ENCODE measurements at places on chromosomes 6 and 20.
A peak's percentile ranks its signal among the peaks of the same experiment; 100 is the strongest.

- DNase-seq, result no peak
These were observed 6.7 kb downstream of the TRIM40 start for GRCh38 chr6:30142665-30143064.

GRCh38 chr6:113669606-113670005 is 187.5 kb upstream of the MARCKS start:
- DNase-seq, result no peak

- DNase-seq, result peak; percentile 67
These were observed at the start of gene GJA1 for GRCh38 chr6:121435444-121436069. GJA1 (plus strand) TSS chr6:121435646; CDS start chr6:121446848, 11,202 bp downstream.

DNA sequence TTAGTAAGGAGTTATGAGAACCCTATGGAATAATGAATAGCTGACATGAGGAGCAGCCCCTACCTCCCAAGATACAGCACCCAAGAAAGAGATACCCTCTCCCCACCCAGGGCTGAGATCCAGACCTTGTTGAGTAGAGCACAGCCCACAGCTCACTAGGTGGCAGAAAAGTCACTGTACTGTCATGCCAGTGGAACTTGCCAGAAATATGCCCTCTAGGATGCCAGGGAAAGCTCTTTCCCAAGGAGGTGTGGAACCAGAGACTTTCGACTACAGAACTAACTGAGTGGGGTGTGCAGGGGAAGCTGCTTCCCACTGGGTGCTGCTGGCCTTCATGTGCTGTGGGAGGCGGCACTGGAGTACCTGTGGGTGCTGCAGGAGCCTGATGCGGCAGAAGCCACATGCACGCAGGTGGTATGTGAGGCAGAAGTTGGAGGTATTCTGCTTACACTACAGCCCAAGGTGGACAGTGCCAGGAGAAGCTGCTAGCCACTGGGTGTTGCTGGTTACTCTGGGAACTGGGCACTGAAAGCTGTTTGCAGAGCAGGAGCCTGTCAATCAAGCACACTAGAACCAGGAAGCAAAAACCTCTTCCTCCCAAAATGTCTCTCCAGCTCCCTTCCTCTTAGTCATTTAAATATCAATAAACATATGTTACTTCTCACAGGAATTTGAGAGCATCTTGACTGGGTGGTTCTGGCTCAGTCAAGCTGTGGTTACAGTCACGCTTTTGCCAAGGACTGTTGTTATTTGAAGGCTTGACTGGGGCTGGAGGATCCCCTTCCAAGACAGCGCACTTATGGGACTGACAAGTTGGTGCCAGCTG is 17.8 kb downstream of the ARMC12 start:
- DNase-seq, result no peak

DNA sequence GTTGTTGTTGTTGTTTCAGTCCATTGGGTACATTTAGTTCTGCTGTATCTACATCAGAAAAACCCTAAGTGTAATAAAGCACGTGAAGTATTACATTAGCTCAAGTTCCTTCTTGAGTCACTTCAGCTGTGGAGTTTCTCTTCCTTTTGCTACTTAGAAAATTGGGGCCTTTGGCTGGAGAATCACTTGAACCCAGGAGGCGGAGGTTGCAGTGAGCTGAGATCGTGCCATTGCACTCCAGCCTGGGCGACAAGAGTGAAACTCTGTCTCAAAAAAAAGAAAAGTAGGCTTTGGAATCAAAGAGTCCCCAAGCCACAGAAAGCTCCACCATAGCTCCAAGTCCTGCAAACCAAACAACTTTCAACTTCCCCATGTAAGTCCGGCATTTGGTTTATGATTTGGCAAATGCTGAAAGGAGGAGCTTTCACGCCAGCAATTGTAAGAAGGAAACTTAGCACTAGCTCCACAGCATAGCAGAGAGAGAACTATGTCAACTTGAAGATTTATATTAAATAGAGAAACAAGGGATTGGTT is 56.5 kb upstream of the RNF144B start:
- no peak for DNase-seq

DNA sequence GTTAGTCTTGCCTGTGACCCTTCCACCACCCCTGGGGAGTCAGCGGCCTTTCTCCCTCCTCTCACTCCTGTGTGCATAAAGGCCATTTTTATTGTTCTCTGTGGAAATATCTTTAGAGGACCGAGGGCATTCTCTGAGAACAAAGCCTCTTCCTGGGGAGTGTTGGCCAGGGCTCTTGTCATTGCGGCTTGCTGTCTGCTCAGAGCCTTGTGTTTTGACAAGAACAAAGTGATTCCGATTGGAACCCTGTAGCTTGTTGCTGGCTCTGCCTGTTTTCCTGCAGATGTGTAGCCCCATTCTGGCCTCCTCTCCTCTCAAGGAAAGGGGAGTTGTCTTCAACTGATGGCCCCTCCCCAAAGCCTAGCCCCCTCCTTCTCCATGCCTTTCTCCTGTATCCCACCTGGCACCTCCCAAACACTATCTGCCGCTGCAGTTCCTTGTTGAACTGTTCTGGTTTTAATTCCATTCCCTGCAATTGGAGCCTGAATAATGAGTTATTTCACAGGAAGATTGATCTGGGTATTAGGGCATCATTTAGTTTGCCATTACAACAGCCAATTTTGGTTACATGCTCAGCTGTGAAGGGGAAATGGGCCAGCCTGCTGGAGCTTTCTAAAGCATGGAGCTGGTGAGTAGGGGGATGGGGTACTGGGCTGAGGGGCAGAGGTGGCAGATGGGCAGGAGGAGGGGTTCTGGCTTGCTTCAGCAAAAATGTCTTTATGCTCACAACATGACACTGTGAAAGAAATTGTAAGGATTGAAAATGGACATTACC is 252.5 kb downstream of the LRFN2 start:
- DNase-seq, result no peak

All from spinal cord (tissue), 10 donors.